ENCODE measurements at places on chromosomes 11 and 22.

GRCh38 chr11:35518766-35519165, 6.7 kb downstream of the PAMR1 start:
- DNase-seq, result no peak

GRCh38 chr11:101863361-101863760, 51.4 kb upstream of the CEP126 start:
- no peak for DNase-seq

DNA sequence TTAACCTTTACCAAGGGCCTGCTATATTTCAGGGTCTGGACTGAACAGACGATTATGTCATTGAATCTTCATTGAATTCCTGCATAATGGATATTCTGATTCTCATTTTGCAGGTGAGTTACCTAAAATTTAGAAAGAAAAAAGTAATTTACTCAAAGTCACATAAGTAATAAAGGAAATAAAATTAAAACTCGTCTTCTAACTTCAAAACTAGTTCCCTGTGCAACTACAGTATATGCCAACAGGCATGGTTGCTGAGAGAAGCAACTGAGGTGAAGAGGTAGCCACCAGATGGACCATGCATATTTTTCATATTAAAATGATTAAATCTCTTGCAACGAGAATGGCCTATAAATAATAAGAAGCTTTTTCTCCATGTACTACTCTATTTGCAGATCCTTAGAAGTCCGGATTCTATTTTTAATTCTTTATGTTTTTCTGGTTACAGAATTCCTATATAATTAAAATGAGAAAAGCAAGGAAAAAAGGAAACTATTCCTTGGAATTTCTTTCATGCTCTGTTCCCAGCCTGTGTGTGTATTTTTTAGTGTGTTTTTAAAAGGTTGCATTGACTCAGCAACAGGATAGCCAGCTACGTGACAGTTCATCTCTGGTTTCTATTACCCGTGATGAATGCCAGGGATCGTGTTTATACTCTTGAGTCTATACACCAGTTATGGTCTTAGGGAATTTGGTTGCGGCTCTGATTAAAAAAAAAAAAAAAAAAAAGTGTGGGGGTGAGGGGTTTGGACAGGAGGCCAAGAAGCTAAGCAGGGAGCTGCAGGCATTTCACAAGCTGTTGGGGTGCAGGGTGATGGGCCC, 186.8 kb downstream of the ETS1 start:
- no peak for DNase-seq

DNA sequence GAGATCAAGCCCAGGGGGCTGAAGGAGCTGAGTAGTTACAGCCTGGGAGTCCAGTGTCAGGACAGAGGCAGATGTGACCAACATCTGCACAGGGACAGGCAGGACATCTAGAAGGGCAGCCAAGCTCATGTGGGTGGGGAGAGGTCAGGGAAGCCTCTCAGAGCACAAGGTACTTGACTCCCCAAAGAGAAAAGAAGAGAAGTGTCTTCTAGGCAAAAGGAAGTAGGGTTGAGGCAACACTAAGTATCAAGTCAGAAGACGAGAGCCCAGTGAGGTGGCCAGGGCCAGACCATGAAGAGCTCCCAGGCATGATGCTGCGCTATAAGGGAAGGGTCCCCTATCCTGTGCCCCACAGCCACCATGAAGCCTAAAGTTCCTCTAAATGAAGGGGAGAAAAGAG, 21.5 kb downstream of the RPL27A start:
- DNase-seq, result no peak

- DNase-seq, result no peak
These were observed 38.0 kb downstream of the EXT2 start for GRCh38 chr11:44133335-44133946.

- DNase-seq, result no peak
These were observed 22.1 kb upstream of the TMPRSS13 start for GRCh38 chr11:117950993-117951961.

DNA sequence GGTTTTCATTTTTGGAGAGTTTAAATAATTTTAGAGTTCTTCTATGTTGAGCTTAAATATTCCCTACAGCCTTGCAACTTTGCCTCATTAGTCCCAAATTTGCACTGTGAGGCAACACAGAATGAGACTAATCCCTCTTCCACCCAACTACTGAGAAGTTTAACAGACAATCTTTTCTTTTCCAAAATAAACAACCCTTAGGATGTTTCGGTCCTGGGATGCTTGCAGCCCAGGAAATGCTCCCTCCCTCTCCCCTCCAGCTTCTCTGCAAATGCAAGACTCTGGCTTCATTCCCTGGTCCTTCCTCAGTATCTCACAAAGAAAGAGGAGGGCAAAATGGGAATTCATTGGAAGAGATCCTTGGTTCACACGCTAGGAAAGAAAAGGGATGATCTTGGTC, 222.5 kb downstream of the ST3GAL4 start:
- no peak for DNase-seq

- no peak for DNase-seq
These were observed 2.6 kb upstream of the FTH1 start for GRCh38 chr11:61969838-61970662.

- no peak for DNase-seq
These were observed 15.6 kb downstream of the NPTXR start for GRCh38 chr22:38828191-38828590.

GRCh38 chr11:58905011-58905720, 34.1 kb upstream of the GLYATL1 start:
- DNase-seq, result no peak

DNA sequence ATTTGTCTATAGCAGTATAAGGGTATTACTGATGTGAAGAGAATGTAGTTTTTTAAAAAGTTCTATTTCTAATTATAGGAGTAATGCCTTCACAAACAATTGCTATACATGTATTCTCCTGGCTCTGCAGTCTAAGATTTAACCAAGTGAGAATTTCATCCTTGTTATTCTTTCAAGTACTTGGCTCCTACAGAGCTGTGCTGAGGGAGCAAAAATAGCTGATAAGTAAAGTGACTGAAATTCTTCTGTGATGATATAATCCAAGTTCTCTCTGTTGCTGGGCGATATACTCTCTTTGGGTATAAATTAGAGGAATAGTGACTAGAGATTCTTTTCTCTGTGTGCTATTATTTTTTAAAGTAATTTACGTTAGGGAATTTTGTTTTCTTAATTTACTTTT, 68.0 kb downstream of the PGR start:
- no peak for DNase-seq

DNA sequence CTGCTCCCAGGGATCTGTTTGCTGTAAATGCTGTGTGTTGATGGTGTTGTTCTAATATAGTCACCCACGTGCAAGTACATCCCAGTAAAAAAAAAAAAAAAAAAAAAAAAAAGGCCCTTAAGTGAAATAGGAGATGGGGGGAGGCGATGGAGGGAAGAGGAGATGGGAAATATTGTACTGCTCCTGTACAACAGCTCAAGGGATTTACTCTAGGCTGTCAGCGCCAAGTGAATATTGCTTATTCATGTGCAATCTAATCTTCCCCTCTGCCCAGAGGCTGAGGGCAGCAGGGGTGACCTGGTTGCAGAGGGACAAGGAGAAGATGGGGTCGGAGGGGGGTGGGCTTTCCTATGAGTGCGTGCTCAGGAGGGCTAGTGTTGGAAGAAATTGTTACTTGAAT, 206.2 kb upstream of the CADM1 start:
- DNase-seq, result no peak

GRCh38 chr11:62498031-62498430, 48.6 kb downstream of the AHNAK start:
- DNase-seq, result no peak

GRCh38 chr11:22337596-22338485, at the start of gene SLC17A6:
SLC17A6 (plus strand) TSS chr11:22338381; CDS start chr11:22338534, 153 bp downstream.
- no peak for DNase-seq

GRCh38 chr11:1226986-1227550, 4.2 kb downstream of the MUC5B start:
- DNase-seq, result no peak

- DNase-seq, result no peak
These were observed 1.7 kb downstream of the STX3 start for GRCh38 chr11:59756845-59757244.

GRCh38 chr11:6356503-6357055, 33.7 kb upstream of the SMPD1 start:
- DNase-seq, result no peak

- DNase-seq, result no peak
These were observed 465 bp downstream of the MAPK1 start for GRCh38 chr22:21866833-21867527.

- DNase-seq, result no peak
These were observed 13.8 kb downstream of the SNU13 start for GRCh38 chr22:41674846-41675340.

DNA sequence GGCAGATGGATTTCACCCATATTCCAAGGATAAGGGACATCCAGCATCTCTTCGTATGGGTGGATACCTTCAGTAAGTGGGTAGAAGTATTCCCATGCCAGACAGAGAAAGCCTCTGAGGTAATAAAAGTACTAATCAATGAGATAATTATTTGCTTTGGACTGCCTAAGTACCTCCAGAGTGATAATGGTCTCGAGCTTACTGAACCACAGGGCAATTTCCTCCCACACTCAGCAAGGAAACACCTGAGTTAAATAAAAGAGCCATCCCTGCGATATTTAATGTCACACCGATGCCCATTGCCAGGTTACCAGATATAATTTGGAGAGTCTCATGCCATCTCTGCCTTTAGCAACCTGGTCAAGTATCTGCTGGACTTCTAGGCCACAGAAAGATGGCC, 70.6 kb upstream of the MPEG1 start:
- DNase-seq, result peak; percentile 39

DNA sequence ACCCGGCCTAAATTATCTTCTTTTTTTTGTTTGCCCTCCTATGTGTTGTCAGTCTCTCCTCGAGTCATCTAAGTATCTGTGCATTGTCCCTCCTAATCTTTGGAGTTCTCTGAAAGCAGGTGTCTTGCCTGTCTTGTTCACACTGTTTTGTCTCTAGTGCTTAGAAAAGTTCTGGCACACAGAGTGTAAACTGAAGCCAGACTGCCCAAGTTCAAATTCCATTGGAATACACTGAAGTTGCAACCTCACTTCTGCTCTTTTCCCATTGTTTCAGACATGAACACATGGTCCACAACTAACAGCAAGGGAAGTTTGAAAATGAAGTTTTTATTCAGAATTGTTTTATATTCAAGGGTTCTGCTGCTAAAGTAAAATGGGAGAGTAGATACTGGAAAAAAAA, 38.7 kb downstream of the PAX6 start:
- no peak for DNase-seq

GRCh38 chr22:30511109-30511508, 5.6 kb upstream of the SEC14L4 start:
- DNase-seq, result no peak

GRCh38 chr11:85889108-85889507, 33.9 kb downstream of the CCDC83 start:
- DNase-seq, result no peak

DNA sequence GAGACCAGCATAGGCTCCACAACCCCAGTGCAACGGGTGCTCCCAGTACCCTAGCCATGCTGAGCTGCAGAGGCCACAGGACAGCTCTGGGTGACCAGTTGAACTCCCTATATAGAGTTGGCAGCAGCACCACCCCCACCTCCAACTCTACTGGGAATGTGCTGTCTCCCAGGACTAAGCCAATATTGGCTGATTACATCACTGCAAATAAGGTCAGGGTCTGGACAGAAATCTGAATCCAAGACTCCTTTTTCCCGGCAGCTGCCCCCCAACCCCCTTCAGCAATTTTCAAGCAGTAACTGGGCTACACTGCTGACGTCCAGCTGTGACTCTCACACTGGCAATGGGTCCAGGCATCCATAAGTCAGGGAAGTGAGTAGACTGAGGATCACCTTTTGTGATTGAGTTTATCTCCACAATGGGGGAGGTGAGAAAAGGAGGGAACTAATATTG, at the start of gene HPX:
HPX (minus strand) TSS at position 82 of the 453 bp plus-strand sequence; CDS start at position 58, 24 bp downstream.
- no peak for DNase-seq

DNA sequence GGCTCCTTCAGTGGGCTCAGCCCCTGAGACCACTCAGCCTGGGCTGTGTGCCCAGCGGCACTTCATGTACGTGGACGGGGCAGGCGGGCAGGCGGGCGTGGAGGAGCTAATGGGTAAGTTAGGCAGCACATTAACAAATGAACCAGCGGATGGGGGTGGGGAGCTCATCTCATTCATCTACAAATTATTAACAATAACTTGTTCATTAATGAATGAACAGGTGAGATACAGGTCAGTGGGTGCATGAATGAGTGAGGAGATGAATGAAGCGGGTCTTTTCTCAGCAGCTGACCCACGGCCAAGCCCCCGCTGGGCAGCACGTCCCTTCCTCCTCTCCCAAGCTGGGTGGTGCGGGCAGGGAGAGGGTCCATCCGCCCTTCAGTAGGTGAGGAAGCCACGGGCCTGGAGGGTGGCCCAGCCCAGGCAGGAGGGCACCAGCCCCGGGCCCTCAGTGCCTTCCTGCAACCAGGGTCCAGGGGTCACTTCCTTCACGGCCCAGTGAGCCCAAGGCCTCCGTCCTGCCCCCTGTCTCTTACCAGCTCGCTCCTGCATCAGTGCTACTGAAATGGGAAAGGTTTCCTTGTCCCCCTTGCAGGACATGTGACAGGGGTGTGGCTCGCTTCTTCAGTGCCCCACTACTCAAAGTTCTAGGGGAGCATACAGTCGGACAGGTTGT, 60.5 kb upstream of the KCNQ1OT1 start:
- no peak for DNase-seq

- no peak for DNase-seq
These were observed 260.4 kb upstream of the ARHGAP20 start for GRCh38 chr11:110972640-110973039.

DNA sequence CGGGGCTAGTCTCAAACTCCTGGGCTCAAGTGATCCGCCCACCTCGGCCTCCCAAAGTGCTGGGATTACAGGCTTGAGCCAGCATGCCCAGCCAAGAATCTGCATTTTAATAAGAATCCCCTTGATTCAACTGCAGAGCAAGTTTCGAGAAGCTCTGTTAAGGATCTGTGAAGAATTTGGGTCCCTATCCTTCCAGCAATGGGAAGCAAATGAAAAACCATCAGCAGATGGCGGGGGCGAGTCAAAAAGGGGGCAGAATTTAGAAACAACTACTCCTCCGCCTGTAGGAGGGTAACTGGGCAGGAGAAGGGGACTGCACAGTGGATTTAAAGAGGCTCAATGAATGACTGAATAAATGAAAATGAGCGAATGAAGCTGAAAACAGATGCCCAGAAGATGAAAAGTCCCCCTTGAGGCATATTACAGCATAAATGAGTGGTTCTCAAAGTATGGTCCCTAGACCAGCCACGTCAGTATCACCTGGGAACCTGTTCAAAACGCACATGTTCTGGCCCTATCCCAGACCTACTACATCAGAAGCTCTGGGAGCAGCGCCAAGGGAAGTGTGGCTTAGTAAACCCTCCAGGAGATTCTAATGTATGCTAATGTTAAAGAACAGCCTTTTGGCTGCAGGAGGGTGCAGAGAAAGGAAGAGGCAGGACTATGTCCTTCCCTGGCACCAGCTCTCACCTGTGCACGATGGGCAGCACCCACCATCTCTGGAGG, 15.0 kb downstream of the VWCE start:
- no peak for DNase-seq

- DNase-seq, result no peak
These were observed 96.0 kb upstream of the ARHGAP20 start for GRCh38 chr11:110808248-110808647.

- no peak for DNase-seq
These were observed 1.2 kb downstream of the SERGEF start for GRCh38 chr11:18011633-18012032.

GRCh38 chr22:20656902-20657836, 116.7 kb upstream of the SERPIND1 start:
- DNase-seq, result no peak

GRCh38 chr22:46744581-46744980, 6.5 kb upstream of the CERK start:
- DNase-seq, result no peak

- no peak for DNase-seq
These were observed 39.7 kb downstream of the RRP8 start for GRCh38 chr11:6563667-6564066.

Data from DMS153 (cell line).